ENCODE measurements at places on chromosomes 2 and 18.

GRCh38 chr2:20115902-20116301 is 64.5 kb upstream of the LAPTM4A start:
- no peak for DNase-seq

DNA sequence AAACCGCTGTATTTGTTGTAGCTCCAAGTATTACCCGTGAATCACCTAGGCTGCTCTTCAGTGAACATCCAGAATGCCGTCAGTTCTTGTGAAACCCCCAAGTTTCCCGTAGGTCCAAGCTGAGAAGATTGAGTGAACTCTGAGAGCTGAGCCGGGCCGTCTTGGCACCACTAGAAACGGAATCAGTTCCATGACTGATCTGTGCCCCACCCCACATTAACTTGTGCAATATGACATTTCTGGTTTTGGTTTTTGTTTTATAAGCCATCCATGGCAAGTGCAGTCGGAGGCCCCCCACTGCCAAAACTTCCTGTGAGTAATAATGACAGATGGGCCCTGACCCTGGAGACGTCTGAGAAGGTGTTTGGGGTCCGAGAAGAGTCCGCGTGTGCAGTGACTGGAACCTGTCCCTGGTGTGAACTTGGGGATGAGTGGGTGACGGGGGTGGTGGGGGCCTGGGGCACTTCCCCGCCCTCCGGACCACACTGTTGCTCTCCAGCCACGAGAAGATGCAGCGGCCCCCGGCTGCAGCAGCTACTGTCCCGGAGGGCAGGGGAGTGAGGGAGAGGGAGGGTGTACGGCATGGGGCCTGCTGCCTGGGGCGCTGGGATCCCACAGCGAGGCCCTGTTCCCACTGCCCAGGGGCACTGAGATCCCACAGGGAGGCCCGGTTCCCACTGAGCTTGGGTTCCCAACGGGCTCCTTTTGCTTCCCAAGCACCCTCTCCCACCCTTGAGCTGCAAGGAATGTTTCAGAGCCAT is 26.5 kb downstream of the NFATC1 start:
- DNase-seq, result no peak

- no peak for DNase-seq
These were observed 10.9 kb upstream of the CDH20 start for GRCh38 chr18:61322265-61322873.

- DNase-seq, result no peak
These were observed 2.7 kb upstream of the IL18RAP start for GRCh38 chr2:102420290-102420689.

DNA sequence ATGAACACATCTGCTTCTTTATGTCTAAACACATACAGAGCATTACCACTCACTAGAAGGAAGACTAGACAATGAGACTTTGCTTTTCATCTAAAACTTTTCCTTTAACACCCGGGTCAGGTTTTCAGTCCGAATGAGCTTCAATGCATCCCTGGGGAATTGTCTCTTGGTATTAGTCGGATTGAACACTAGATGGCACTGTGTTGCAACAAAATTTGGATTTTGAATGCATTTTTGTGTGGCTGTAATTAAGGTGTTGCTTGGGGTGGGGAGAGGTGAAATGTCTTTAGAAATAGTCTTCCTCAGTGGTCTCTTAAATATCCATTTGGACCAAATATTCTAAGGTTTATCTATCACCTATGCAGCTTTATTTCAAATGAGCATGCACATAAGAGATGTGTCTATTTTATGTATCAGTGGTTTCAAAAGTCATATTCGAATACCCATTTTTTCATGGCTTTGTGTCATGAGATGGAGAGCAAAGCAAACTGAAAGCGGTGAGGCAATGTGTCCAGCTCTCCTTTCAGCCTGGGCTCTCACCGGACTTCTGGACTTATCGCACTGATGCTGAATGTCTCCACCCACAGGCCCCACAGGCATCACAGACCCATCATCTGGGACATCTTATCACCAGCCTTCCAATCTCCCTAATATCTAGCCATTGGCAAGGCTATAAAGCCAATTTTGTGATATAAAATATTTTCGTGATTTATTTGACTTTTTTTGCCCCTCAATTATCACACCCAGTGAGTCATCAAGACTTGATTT is 510.3 kb downstream of the RNF144A start:
- no peak for DNase-seq

DNA sequence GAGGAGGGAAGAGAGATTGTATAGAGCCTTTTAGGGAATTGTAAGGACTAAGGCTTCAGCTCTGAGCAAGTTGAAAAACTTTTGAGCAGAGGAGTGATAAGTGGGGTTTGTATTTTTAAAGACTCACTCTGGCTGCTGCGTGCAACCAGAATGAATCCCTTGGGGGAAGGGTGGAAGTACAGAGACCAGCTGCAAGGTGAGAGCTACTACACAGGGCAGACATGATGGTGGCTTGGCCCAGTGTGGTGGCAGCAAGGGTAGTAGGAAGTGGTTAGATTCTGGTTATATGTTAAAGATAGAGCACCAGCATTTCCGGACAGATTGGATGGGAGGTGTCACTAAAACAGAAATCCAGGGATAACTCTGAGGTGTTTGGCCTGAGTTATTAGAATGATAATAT is 10.1 kb upstream of the SESTD1 start:
- no peak for DNase-seq

DNA sequence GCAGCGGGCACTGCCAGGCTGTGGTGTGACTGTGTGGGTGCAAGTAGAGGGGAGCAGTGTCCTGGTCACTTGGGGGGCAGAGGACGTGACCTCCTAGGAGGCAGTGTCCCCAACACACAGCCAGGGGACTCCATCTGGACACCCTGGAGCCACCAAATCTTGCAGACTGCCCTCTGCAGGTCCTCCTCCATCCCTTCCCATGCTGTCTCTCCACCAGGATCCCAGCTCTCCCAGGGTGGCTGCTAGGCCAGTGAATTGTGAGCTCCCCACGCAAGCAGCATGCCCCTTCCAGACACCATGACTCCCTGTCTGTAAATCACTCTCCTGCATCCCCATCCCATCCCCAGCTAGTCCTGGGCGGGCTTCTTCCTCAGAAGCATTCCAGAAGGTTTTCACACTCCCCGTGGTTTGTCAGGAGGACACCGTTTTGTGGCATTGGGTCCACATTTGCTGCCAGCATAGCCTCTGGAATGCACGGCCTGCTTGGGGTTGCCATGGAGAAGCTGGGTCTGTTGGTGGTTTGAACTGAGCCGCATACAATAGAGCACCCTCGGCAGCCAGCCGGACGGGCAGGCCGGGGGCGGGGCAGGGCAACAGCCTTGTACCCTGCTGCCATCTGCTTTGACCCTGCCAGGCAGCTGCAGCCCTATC is 210.7 kb downstream of the KLHL29 start:
- no peak for DNase-seq

DNA sequence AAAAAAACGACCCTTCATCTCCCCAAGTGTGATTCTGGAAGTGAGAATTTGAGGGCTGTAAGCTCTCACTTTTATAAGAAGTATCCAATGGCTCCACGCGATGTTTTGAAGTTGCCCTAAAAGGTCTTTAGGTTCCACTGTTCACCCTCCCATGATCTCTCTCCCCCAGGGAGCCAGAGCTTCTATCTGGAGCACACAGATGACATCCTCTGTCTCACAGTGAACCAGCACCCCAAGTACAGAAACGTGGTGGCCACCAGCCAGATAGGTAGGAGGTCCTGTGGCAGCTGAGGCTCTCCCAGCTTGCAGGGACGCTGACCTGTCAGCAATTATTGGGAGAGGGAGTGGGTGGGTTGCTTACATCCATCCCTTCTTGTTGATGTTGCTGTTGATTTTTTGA is 97.8 kb downstream of the RTN4 start:
- DNase-seq, result no peak

- DNase-seq, result no peak
These were observed 259.3 kb downstream of the PTGR3 start for GRCh38 chr18:74949611-74950010.

GRCh38 chr2:146385031-146385430 is 1459.8 kb upstream of the ACVR2A start:
- DNase-seq, result no peak

- DNase-seq, result no peak
These were observed 72.9 kb downstream of the MAP3K20 start for GRCh38 chr2:173148520-173148919.

GRCh38 chr2:63886445-63886844 is 44.7 kb downstream of the UGP2 start:
- DNase-seq, result no peak

DNA sequence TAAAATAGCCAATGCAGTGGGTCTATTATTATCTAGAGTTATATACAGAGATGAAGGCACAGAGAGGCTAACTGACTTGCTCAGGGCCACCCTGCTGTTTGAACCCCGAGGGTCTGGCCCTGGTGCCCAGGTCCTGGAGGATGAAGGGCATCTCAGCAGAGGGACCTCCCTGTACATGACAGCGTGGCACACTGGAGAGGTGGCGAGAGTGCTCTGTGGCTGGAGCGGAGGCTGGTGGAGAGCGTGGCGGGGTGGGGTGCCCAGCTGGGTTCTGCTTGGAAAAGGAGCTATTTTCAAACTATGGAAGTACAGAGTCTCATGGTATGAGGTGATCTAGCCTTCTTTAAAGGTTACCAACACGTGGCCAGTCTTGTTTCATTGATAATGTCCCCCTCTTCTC is 35.8 kb downstream of the GREB1 start:
- no peak for DNase-seq

DNA sequence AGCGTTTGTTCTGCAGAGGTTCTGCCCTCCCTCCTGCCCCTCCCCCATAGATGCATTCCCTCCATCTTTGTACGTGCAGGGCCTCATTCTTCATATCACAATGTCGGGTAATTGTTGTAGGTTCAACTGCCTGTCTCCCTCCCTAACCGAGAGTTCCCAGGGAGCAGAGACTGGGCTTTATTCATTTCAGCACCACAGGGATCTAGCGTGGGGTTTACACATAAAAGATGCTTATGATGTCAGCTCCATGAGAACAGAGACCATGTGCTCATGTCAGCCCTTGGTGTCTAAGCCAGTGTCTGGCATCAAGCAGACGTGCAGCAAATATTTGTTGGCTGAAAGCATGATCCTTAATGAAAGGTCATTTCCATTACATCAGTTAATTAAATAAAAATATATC is 298.9 kb upstream of the TRIB2 start:
- DNase-seq, result no peak

GRCh38 chr2:236367506-236368289 is 103.5 kb upstream of the ASB18 start:
- DNase-seq, result no peak

GRCh38 chr2:146317959-146318358 is 1526.9 kb upstream of the ACVR2A start:
- no peak for DNase-seq

- no peak for DNase-seq
These were observed 343.3 kb downstream of the CYP26B1 start for GRCh38 chr2:71804281-71804751.

GRCh38 chr2:8285081-8285480 is 396.8 kb upstream of the ID2 start:
- DNase-seq, result no peak

DNA sequence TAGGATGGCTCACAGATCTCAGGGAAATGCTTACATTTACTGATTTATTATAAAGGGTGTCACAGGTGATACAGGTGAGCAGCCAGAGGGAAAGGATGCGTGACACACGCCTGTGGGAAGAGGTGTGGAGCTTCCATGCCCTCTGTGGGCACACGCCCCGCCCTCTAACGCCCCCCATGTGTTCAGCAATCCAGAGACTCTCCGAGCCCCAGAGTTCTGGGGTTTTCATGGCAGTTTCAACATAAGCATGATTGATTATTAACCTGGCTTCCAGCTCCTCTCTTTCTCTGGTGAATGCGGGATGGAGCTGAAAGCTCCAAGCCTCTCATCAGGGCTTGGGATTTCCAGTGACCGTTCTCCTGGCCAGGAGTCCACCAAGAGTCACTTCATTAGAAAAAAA is 34.3 kb upstream of the ODC1 start:
- DNase-seq, result no peak

GRCh38 chr2:39989888-39990287 is 210.8 kb upstream of the THUMPD2 start:
- DNase-seq, result no peak

- no peak for DNase-seq
These were observed 432.7 kb upstream of the ID2 start for GRCh38 chr2:8249141-8249540.

DNA sequence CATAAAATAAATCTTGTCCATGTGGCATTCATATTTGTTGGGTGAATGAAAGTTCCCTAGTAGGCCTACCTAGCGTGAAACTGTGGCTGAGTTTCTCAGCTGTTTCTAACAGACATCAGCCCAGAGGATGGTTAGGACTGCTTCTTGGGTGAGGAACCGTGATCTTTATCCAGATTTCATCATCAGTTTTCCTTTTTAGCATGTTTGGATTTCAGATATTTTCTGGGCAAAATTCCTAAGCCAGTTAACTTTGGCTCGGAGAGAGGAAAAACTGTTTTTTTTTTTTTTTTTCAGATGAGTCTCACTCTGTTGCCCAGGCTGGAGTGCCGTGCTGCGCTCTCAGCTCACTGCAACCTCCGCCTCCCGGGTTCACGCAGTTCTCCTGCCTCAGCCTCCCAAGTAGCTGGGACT is 53.5 kb downstream of the DGKD start:
- no peak for DNase-seq

GRCh38 chr2:10225291-10226037 is 77.2 kb upstream of the HPCAL1 start:
- no peak for DNase-seq

DNA sequence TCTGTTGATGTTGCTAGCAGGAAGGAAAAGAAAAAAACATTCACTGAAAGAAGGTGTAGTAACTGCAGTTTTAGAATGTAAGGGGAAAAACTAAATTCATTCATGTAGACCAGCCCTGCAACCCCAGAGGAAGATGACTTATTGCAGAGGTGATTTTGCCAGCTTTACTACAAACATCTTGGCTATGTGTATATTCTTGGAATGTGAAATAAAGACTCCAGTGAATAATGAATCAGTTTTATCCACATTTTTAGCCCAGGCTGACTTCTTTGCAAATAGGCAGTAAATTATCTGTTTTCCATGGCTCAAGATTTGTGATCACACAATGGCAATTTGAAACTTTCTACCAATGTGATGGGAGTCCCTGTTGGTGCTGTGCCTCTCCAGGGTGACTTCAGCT is 206.1 kb upstream of the SETBP1 start:
- no peak for DNase-seq

- DNase-seq, result no peak
These were observed 4.1 kb downstream of the ZEB2 start for GRCh38 chr2:144515696-144516410.

- DNase-seq, result no peak
These were observed 25.5 kb downstream of the ZC3H8 start for GRCh38 chr2:112229348-112229747.

- DNase-seq, result no peak
These were observed 36.6 kb upstream of the PPP1R1C start for GRCh38 chr2:181949047-181949446.

DNA sequence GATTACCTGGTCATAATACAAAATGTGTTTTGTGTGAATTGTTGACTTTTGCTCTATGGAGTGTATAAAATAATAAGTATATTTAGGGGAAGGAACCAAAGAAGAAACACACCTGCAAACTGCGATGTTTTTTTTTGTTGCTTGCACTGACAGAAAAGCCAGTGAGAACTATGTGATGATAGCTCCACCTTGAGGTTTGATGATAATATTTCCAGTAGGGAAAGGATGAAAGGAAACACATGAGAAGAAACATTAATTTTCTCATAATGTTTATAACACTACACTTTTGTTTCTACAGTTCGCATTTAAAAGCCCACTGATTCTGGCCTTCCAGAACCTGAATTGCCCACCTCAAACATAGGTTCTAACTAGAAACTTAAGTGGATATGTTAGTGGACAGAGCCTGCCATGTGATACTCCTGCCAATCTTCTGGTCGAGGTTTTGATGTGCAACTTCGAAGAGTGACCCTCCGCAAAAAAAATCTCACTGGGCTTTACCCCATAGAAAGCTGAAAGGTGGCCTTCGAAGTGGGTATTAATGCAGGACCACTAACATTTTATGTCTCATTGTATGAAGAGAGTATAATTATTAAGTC is 476.4 kb upstream of the SPHKAP start:
- DNase-seq, result no peak

Measured in stimulated activated CD4-positive, alpha-beta T cell treated with anti-CD3 and anti-CD28 coated beads, TNF-alpha, amount 100 ng/mL, for 4 hours (primary cell).